ENCODE measurements at places on chromosomes 11 and 22.

DNA sequence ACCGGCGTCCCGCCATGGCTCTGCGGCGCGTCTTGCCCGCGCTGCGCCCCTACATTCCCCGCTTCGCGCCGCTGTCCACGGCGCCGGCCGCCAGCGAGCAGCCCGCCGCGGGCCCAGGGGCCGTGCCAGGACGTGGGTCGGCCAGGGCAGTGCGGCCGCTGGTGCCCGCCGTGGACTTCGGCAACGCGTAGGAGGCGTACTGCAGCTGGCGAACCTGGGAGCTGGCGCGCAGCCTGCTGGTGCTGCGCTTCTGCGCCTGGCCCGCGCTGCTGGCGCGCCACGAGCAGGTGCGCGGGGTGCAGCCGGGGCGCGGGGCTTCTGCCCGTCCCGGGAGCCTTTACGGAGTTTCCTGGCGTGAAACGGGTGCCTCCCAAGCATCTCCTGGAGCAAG lies 20.1 kb downstream of the DGCR6L start:
- DNase-seq: no peak

- no peak for DNase-seq
These were observed 7.7 kb upstream of the NCR3LG1 start for GRCh38 chr11:17343907-17344306.

GRCh38 chr22:37740455-37741311 lies 43.8 kb downstream of the TRIOBP start:
- DNase-seq: no peak

DNA sequence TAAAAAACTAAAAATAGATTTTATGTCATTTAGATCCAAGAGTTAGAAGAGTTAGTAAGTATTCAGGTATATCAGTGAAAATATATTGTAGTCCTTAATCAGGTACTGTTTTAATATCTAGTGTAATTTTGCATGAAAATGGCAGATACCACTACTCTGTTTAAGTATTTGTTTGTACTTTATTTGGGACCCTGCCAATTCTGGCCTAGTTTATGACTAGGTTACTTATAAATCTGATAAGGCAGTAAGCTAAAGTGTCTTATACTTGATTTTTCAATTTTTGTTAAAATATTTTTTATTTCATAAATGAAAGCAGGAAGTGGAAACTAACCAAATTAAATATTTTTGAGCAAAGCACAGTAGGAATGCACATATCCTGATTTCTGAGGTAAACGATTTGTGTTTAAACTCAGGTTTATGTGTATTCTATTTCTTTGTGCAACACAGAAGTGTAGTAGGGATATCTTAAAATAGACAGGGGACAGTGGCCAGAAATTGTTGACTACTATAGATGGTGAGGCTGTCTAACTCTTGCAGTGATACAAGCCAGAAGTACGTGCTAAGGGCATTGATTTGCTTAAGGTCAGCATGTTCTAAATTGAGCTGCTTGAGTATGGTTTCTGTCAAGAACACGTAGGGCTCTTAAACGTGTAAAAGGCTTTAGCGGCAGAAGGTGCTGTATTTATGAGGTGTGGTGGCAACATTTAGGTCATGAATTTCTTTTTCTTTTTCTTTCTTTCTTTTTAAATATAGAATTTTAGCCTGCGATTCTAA lies 34.0 kb downstream of the HIPK3 start:
- no peak for DNase-seq

- no peak for DNase-seq
These were observed 6.3 kb downstream of the CEND1 start for GRCh38 chr11:783581-784015.

DNA sequence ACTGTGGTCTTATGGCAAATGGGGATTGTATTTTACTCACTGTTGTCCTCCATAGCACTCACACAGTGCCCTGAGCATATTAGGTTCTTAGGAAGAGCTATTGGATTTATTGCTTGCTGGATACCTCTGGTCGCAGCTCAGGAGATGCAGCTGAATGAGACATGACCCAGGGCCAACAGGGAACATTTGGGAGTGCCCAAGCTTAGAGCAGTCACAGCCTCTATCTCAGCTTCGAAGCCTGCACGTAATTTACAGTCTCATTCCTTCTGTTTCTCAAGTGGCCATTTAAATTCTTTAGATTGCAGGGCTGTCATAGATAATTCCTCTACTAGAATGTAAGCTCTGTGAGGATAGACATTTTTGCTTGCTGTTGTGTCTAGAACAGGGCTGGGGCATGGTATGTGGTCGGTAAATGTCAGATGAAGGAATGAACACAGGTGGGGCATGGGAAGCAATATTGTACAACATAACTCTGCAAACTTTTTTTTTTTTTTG lies 192.8 kb downstream of the GRIK4 start:
- no peak for DNase-seq

GRCh38 chr11:118789501-118790356 lies 1.2 kb downstream of the DDX6 start:
- peak; percentile 58 for DNase-seq

DNA sequence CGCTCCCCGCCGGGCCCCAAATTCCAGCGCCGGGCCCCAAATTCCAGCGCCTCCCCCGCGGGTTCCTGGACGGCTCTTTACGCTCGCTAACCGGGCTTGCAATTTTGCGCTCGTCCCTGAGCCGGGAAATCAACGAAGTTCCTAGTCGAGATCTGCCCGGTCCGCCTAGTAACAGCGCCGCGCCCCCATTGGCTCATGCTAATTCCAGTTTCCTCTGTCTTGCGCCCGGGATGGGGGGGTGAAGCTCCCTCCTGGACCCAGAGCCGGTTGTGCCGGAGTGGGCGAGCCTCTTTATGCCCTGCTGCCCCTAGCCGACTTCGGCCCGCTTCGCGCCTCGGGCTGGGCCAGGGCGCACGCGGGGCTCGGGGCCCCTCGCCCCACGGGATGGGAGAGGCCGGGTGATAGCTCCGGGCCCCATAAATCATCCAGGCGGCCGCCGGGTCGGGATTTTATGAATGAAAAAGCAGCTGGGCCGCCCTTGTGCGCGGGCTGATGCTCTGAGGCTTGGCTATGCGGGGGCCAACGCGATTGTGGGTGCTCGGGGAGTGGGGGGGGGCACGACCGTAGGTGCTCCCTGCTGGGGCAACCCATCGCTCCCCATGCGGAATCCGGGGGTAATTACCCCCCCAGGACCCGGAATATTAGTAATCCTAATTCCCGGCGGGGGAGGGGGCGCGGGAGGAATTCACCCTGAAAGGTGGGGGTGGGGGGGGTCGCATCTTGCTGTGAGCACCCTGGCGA lies 1.8 kb upstream of the CCND1 start:
- peak; percentile 66 for DNase-seq

GRCh38 chr11:119091966-119092879 lies 7.5 kb downstream of the HMBS start:
- no peak for DNase-seq

DNA sequence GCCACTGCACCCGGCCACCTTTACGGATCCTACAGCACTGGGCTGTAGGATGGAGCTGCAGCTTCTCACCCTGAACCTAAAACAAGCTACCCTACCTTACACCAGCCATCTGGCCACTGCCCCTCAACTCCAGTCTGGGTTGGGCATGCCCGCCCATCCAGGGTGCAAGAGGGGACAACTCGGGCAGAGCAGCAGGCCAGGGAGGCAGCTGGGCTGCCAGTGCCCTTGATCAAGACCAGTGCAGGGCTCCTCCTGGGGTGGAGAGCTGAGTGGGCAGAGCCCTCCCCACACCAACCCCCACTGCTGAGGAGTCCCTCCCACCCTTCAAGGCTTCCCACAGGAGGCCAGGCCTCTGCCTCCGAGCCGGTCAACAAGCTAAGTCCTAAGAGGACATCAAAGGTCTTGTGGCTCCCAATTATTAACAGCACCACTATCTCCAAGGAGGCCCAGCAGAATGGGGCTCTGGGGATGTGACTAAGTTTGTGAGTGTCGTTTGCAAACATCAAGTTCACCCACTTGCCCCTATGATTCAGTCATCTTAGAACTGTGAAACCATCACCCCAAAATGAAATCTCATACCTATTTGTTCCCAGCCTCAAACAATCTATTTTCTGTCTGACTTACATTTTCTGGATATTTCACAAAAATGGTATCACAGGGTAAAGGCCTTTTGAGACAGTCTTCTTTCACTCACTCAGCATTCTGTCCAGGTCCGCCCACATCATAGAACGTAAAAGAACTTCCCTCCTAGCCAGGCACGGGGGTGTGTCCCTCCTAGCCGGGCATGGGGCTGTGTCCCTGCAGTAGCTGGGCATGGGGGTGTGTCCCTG lies 11.0 kb downstream of the GATD1 start:
- DNase-seq: no peak
